ENCODE measurements at places on chromosomes 1 and 21. TPM values are rescaled to one million over a fixed set of nuclear protein-coding genes. Genes with fewer than 3 reads are reported as not detected.

DNA sequence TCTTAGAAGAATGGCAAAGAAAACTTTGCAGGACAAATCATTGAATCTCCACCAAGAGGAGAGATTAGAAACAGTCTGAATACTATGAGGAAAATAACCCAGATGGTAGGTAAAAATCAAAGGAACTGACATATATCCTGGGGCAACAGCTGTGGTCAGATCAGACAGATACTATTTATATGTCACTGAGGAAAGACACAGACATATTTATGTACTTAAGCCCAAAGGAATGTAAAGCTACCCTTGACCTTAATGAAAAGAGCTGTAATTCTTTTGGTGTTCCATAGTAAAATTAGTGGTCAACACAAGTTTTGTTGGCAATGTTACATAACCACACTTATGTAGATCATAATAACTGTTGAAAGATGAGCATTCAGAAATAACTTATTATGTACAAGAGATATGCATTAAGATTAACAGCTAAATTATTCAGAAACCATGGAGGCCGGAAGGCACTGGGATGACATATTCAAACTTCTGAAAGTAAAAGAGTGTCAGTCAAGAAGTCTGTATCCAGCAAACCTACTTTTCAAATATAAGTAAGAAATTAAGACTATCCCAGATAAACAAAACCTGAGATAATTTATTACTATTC is 166.1 kb upstream of the SAMSN1 start:
- DNase-seq: no peak

DNA sequence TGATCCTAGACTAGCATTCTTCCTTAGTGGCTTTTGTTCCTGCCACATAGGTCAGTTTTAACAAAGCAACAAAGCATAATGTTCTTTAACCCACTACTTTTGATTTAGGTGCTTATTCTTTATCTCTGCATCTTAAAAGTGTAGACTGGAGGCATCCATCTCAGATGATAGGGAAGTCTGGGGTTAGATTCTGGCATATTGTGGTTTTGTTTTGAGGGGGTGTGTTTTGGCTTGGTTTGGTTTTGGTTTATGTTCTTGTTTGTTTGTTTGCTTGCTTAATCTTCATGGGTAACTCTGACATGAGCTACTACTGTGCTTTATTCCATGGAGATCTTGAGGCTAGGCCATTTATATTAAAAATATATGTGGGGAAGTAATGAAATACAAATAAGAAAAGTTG is 40.3 kb upstream of the MYOCOS start:
- DNase-seq: no peak

DNA sequence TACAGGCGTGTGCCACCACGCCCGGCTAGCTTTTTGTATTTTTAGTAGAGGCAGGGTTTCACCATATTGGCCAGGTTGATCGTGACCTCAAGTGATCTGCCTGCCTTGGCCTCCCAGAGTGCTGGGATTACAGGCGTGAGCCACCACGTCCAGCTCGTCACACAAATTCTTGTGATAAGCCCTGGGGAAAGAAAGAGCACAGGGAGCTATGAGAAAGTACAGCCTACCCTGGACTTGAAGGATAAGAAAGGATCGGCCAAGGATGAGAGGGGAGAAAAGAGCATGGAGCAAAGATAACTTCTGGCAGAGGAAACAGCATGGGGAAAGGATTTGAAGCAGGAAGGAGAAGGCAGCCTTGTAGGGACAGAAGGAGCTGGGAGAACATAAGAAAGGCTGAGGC is 29.2 kb downstream of the SESN2 start:
- DNase-seq: peak; percentile 5

DNA sequence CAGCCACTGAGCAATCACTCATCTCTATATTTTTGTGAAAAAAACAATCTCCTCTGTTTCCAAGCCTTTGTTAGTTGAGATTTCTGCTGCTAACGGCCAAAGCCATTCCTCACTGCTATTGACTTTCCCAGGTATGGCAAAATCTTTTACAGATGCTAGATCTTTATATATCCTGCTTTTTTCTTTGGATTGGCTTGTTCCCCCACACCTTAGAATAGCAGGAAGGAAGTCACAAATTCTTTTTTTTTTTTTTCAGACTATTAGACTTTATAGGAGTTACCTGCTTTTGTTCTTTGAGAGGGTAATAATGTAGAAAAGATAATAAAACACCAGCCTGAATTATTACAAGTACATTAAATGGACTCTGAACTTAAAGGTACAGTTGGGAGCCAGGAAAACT is 24.2 kb downstream of the SYF2 start:
- no peak for DNase-seq

DNA sequence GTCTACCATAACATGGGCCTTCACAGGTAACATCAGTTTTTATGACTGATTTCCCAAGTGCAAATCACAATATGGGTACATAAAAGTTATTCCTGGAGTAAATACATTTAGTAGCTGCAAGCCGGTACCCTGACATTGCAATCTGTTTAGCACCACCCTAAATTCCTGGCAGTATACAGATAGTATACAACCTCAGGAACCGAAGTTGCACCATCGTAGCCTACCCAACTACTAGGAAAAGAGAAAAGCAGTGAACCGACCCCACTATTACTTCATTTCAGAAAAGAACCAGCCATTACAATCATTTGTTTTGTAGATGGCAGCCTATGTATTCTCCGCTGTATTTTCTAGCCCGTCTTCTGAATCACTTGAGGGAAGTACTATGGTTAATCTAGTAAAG is 1.1 kb downstream of the ADIPOR1 start:
- no peak for DNase-seq

GRCh38 chr1:200165493-200166220 is 138.1 kb downstream of the NR5A2 start:
- DNase-seq: no peak

DNA sequence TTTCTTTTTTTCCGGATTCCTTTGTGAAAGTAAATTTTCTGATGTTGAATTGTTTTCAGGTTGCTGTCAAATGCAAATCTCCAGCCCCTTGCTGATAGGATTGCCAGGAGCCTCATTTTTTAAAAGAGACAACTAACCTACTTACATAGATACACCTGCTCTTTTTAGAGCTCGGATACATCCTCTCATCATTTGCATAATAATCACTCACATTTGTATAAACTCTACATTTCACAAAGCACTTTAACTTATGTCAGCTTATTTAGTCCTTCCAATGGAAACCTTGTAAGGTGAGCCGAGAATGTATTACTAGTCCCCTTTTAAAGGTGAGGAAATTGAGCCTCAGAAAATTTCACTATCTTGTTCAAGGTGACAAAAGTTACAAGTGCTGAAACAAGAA is 84.8 kb downstream of the KCTD3 start:
- no peak for DNase-seq

- DNase-seq: peak; percentile 67
Observed at GRCh38 chr1:47532921-47533792, 95.3 kb downstream of the FOXD2 start.

DNA sequence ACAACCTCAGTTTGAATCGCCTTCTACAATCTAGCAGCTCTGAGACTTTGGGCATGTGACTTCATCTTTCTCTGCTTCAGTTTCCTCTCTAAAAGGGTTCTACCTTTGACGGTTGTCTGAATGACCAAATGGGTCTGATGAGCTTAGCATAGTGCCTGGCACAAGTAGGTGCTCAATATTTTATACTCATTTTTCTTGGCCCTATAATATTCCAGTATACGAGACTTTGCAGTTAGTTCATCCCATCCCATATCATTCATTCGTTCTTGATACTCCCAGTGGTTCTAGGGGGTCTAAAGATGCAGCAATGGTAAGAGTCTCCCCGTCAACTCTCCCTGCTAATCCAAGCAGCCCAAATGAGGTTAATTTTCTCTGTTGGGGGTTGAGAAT is 67.6 kb downstream of the ALPL start:
- DNase-seq: no peak

- no peak for DNase-seq
Observed at GRCh38 chr1:53369761-53370160, 41.9 kb upstream of the LRP8 start.

DNA sequence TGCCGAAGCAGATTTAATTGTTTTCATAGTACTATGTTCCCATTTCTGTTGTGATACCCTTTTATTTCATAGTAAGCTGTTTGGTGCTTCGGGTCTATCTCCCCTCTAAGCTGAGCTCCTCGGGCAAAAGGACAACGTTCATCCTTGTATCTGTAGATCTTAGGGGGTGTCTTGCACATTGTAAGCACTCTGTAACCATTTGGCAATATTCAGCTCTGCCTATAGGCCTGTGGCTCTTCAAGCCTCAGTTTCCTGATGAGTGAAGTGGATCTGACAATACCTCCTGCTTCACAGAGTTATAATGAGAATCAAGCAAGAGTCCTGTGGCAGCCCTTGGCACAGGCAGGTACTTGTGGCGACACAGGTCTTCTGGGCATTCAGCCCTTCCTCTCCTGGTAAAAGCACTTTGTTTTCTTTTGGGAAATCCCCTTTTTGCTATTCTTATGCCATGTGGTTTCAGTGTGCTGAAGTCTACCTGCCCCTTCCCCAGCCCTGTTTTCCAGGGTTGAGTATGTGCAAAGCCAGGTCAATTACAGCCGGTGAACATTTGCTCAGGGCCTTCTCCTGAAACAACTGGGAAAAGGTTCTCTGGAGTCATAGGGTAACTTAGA is 8.5 kb upstream of the EXO1 start:
- no peak for DNase-seq

DNA sequence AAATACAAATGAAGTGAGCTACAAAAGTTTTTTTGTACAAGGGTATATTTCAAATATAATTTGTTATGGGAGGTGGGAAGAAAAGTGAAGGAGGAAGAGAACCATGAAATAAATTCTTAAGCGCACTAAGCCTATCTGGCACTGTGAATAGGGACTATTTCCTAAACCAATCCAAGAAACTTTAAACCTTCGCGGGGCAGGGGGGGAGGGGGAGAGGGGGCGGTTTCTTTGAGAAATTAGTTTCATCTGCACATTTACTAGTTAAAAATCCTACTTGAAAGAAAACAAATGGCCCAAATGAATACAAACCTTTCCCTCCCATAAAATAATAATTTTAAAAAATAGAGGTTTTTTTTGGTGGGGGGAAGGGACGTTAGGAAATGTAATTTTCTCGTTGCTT is 364 bp downstream of the GOLPH3L start:
- no peak for DNase-seq

- DNase-seq: no peak
Observed at GRCh38 chr1:159999204-159999603, 32.6 kb downstream of the PIGM start.

GRCh38 chr1:117638759-117639158 is 32.9 kb downstream of the TENT5C start:
- no peak for DNase-seq

DNA sequence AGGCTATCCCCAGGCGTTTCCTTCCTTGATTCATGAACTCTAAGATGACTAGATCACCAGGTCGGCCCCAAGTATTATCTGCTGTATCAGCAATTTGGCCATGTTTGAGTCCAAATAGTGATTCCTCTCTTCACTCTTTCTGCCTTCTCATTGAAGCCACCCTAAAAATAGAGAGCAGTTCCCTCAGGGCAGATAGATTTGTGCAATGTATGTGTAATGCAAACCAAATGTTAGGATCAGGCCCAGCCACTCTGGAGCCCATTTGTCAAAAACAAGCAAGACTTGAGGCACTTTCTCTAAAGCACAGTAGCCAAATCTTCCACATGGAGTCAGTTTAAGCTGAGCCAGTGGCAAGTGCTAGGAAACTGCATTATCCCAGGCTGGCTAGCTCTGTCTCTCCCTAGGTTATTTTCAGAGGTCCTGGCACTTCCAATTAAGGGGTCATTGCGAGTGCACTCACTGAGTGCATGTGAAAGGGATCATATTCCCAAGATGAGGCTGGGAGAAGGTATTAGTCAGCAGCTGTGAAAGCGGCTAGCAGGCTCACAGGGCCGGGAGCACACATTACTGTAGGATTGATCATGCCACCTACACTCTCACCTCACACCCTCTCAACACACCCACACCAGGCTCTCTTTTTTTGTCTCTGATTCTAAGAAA is 97.9 kb upstream of the RAB3GAP2 start:
- DNase-seq: peak; percentile 50

GRCh38 chr1:185159966-185160365 is 3.0 kb downstream of the SWT1 start:
- DNase-seq: no peak

- DNase-seq: peak; percentile 84
Observed at GRCh38 chr1:16078925-16079656, 5.6 kb upstream of the FAM131C start.

DNA sequence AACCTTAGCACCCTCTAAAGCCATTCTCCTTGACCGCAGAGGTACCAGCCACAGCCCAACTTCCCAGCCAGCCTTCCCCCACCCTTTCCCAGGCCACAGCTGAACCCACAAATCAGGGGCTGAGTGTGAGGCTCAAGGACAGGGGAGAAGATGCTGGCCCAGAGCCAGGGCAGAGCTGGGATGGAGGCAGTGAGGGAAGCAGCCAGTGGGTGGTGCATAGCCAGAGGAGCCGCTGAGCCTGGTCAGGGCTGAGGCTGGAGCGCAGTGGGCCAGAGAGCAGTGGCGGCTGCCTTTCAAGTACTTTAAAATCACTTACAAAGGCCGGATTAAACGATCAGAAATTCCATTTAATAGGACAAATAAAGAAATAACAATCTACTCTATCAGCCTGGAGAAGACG is 36.3 kb downstream of the DMAP1 start:
- DNase-seq: peak; percentile 41

DNA sequence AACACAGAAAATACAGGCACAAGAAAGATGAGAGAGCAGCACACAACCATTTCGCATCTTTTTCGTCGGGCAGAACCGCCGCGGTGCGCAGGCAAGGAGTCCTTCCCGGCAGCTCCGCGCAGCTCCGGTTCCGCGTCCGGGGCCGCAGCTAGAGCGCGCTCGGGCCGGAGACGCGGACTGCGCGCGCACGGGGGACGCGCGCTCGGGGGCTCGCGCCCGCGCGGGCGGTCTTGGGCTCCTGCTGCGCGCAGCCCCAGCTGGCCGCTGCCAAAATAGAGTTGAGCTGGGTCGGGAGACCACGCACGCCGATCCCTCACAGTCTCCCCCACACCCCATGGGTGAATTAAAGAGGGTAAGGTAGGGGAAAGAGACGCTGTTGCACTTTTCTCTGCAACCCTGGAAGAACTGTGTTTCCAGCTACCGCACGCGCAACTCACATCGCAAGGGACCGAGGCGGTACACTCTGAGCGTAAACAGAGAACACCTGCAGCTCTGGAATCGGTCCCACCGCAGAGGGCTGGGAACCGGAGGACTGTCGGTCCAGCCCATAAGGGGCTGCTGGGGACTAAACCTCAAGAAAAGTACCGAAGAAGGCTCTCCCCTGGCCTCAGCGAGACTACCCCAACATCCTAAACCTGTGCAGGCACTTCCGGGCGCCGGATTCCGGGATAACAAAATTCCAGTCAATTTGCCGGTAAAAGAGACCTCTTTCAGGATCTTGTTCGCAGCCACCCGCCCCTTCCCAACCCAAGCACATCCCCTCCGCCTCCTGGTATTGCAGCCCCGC is 1.7 kb downstream of the NR5A2 start:
- DNase-seq: peak; percentile 42

RNU5D-1 gene
- total RNA-seq: not detected

TOR1AIP1 gene
- 83.3 TPM for total RNA-seq

LCE1A gene
- total RNA-seq: not detected

PTGS2 gene
- total RNA-seq: 113 TPM

AK5 gene
- total RNA-seq: 9.9 TPM

TRIM58 gene
- 7.7 TPM for total RNA-seq

ODF2L gene
- 40.9 TPM for total RNA-seq

MCOLN2 gene
- not detected for total RNA-seq

SPOCD1 gene
- 4.1 TPM for total RNA-seq

ECM1 gene
- total RNA-seq: 4.3 TPM

NR1I3 gene
- total RNA-seq: 0.48 TPM

DIRAS3 gene
- total RNA-seq: 2.9 TPM

CFHR1 gene
- 5.5 TPM for total RNA-seq

C1orf94 gene
- total RNA-seq: 0.72 TPM

Data from umbilical cord (tissue), 2 donors.